ENCODE measurements at places on chromosomes 3 and 15.

GRCh38 chr3:112813016-112813415, 33.6 kb downstream of the CD200R1L start:
- DNase-seq = no peak

- no peak for DNase-seq
Measured at GRCh38 chr3:69890084-69890483, 109.4 kb upstream of the SAMMSON start.

DNA sequence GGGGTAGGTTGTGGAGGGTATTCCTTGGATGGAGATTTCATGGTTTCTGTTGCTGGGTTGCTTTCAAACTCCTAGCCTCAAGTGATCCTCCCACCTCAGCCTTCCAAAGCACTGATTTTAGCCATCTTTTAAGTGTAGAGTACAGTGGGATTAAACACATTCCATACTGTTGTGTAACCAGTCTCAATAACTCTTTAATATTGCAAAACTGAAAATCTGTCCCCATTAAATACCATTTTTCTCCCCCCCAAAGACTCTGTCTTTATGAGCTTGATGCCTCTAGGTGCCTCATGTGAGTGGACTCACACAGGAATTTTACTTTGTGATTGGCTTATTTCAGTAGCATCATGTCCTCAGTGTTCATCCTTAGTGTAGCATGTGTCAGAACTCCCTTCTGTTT, 74.7 kb upstream of the ATP10A start:
- no peak for DNase-seq

GRCh38 chr3:195253923-195254432, 17.0 kb downstream of the XXYLT1 start:
- DNase-seq = no peak

GRCh38 chr3:7461202-7461825, 600.4 kb downstream of the GRM7 start:
- DNase-seq = no peak

- no peak for DNase-seq
Measured at GRCh38 chr3:73739791-73740453, 115.2 kb upstream of the PDZRN3 start.

DNA sequence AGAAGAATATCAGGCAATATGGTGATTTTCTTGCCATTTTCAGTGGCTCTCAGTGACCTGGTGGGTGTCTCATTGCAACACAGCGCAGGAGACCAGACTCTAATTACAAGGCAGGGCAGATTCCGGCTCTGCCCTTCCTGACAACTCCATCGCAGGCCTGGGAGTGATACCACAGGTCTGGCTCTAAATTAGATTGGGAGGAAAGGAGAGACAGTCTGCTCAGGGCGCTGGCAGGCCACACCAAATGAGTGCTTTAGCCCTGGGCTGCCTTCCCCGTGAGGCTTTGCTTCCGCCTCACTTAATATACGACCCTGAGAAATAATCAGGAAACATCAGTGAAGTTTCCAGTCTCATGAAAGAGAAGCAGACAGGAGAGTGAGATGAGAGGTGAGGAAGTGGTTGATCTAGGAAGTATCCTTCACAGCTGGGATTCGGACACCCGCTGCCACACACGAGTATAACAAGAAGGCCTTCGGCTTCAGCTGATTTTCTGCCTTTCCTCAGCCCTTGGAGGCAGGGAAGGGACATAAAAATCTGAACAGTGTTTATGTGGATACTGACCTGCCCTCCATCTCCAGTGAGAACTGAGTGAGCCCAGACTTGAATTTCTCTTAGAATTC, 73.7 kb upstream of the PROK2 start:
- DNase-seq = no peak

DNA sequence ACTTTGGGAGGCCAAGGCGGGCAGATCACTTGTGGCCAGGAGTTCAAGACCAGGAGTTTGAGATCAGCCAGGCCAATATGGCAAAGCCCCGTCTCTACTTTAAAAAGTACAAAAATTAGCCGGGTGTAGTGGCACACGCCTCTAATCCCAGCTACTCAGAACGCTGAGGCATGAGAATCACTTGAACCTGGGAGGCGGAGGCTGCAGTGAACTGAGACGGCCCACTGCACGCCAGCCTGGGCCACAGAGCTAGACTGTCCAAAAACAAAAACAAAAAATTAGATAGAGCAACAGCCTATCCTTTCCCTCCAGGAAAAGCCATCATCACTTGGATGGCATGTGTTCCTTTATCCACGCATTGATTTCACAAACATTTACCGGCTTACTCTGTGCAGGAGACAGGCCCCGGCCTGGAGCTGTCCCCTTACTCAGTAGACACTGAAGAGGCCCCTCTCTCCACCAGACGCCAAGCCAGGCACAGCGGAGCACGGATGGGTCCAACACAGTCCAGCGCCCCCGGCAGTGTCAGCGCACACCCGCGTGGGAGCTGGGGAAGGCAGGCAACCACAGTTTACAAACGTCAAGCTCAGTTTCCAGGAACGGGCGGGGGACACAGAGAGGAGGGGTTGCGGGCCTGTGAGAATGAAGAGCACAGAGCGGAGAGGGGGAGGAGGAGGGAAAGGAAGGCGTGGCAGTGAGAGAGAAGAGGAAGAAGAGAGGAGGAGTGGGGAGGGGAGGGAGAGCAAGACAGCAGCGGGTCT, 3.1 kb downstream of the GP5 start:
- DNase-seq = peak; percentile 44

DNA sequence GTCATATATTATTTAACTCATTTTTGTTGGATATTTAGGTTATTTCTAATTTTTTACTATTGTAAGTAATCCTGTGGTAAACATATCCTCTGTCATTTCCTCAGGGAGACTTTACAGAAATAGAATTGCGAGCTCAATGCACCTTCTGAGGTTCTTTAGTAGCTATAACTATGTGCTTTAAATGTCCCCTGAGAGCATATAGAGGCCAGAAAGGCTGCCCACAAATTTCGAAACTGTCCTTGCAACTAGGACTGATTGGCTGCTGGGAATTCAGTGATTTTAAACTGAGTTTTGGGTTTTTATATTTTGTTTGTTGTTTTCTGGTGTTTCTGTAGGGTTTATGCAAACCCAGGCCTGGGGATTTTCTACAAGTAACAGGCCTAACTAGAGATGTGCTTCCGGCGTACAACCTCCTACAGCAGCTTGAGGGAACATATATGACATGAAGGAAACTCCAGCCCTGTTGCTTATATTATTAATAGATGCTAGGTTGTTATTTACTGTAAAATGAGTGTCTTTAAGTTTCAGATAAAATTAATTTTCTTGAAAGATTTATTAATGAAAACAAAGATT, 29.1 kb upstream of the P4HTM start:
- no peak for DNase-seq

- DNase-seq = no peak
Measured at GRCh38 chr3:129025108-129025507, 24.0 kb downstream of the EFCC1 start.

- DNase-seq = no peak
Measured at GRCh38 chr3:128070898-128071591, 18.8 kb downstream of the SEC61A1 start.

GRCh38 chr3:48695393-48695753, 9.7 kb upstream of the NCKIPSD start:
- DNase-seq = no peak

DNA sequence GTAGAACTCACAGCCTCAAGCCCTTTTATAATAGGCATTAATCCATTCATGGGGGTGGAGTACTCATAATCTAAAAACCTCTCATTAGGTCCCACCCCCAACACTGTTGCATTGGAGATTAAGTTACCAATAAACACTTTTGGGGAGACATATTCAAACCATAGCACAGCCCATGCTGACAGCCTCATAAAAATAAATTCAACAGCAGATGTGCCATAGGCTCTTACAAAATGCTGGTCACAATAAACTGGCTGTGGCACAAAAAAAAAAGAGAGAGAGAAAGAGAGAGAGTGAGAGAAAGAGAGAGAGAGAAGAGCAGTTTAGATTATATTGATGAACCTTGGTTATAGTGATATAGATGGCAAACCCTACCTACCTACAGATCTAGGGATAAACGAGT, 1000.9 kb downstream of the TUSC7 start:
- no peak for DNase-seq

DNA sequence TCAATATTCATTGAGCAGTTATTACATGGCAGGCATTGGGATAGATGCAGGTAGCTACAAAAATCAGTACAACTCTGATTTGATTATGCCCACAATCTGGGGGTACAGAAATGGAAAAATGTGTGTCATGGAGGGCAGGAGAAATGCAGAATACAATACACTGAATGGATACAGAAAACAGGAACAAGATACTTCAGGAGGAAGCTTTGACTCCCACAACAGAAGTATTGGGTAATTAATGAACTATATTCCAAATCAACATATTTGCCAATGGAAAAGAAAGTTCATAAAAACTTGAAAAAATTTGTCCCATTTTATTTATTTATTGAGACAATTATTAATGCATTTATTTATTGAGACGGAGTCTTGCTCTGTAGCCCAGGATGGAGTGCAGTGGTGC, 207.0 kb downstream of the SUCLG2 start:
- no peak for DNase-seq

Measured in thymus (tissue), 14 donors.